Left ventricle myocardium inferior (tissue), 1 donor: ENCODE measurements at places on chromosomes 5 and 9. TPM values are rescaled to one million over a fixed set of nuclear protein-coding genes. Genes with fewer than 3 reads are reported as not detected.

- no peak for DNase-seq
These were observed 105.5 kb downstream of the AUH start for GRCh38 chr9:91256235-91256634.

- no peak for DNase-seq
These were observed 17.9 kb downstream of the FER start for GRCh38 chr5:108765647-108766046.

DNA sequence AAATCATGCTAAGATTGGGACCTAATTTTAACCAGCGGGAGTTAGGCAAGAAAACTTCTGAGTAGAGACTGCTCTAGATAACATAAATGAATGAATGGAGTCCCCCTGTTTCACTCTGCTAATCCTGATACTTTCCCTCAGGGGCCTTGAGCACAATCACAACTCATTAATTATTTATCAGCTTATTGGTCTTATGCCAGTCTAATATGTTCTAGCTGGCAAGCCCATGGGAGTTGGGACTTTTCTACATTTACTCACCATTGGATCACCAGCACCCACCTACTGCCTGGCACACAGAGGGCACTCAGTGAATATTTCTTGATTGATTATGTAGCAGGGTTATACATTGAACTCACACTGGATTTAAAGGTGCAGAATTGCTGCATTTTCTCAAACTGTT is 13.5 kb upstream of the TMED7 start:
- no peak for DNase-seq

DNA sequence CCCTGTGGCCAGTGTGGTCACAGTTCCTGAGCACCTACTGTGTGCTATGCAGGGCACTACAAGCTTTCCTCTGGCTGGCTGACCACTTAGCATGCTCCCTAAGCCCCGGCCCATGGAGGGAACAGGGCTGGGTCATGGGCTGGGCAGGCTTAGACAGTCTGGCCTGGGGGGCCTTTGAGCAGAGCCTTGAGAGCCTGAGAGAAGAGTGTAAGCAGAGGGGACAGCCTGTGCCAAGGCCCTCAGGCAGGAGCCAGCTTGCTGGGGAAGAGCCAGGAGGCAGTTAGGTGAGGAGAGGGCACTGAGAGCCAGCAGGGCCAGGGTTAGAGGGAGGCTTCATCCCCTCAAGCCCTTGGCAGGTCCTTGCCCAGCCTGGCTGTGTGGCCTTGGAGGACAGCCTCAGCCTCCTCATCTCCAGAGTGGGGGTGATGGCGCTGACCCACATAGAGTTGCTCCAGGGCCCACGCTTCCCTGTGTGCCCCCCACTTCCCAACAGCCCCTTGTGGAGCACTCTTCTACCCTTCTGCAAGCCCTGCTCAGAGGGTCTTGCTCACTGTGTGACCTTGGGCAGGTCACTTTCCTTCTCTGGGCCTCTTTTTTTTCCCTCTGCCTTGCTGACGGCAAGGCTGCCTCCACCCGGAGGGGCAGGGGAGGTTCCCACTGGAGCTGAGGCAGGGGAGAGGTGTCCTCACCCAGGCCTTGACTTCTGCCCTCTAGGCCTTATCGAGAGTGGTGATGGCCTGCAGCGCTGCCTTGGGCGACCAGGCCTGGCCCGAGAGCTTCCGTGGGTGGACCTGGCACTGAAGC is 107.1 kb downstream of the PHF2 start:
- no peak for DNase-seq

The HAVCR2 gene
- 3.1 TPM for total RNA-seq

The PROB1 gene
- total RNA-seq = 46.3 TPM

The IGIP gene
- total RNA-seq = 12.0 TPM
